ENCODE measurements at places on chromosomes 3 and 15.

- no peak for DNase-seq
Observed at GRCh38 chr15:27889258-27889657, 209.9 kb downstream of the OCA2 start.

DNA sequence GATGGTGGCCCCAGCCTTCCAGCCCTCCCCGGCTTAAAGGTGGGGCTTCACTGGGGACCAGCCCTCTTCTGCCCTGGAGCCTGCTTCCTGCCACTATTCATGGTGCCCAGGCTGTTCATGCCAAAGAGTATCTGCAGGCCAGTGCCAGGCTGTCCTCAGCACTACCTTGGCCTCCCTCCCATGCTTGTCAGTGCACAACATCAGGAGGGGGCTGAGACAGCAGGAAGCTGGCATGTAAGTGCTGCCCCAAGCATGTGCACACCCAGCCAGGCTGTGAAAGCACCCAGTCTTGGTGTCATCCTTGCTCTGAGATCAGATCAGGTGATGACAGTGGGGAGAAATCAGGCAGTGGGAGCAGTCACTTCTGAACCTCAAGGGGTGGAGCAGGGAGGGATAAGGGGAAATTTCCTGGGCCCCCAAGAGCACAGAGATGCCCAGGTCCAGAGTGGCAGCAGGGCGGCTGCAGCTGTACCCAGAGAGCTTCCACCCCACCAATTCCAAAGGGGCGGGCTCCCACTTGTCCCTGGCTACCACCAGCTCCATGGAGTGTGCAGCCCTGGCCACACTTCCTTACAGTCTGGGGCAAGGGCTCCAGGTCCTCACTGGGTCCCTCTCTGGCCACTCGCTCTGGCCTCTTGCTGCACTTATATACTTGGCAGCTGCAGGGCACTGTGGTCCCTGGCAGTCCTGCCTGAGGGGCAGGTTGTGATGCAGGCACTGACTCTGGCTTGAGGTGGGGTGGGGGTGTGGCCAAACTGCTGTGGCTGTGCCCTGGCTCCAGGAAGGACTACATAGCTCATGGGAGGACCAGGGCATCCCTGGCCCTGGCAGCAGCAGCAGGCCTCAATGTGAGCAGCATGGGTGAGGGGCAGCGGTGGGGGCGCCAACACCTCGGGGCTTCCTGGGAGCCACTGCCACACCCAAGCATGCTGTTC is 91.4 kb upstream of the TNFSF10 start:
- DNase-seq, result no peak

GRCh38 chr15:89088605-89089315 is 504 bp downstream of the ABHD2 start:
- DNase-seq, result no peak

- no peak for DNase-seq
Observed at GRCh38 chr3:49454458-49454857, 15.6 kb upstream of the DAG1 start.

GRCh38 chr3:85161544-85161943 is 202.8 kb downstream of the CADM2 start:
- DNase-seq, result no peak

GRCh38 chr3:49021813-49022687 is at the start of gene NDUFAF3:
NDUFAF3 (plus strand) TSS chr3:49022121; CDS start chr3:49022145, 24 bp downstream.
- peak; percentile 79 for DNase-seq

DNA sequence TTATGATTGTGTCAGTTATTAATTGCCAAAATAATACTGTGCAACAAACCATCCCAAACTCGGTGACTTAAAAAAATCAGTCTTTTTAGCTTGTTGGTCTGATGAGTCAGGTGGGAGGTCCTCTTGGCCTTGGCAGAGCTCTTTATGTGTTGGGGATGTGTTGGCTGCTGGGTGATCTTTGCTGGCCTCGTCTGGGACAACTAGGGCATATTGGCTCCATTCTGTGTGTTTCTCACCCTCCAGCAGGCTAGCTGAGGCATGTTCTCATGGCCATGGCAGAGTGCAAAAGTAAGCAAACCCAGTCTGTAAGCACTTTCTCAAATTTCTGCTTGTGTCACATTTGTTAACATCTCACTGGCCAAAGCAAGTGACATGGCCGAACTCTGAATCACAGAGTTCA is 251.6 kb downstream of the RPLP1 start:
- DNase-seq, result no peak

DNA sequence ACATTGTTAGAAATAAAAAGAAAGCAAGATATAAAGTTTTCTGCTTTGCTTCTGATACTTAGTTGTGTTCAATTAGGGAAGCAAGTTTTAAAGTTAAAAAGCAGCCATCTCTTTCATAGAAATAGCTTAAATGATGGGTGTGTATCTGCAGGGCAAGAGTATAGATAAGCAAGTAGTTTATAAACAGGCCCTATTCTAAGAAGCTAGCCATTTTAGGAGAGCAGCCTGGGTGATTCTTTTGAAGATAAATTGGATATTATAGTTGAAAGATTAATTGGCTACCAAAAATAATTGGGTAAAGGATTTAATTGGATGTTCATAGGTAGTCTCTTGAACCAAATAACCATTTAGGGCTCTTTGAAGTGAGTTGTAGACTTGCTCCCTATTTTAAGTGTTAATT is 5.6 kb downstream of the EIF3J start:
- no peak for DNase-seq

GRCh38 chr3:188358787-188359493 is 205.0 kb downstream of the LPP start:
- DNase-seq, result peak; percentile 7

DNA sequence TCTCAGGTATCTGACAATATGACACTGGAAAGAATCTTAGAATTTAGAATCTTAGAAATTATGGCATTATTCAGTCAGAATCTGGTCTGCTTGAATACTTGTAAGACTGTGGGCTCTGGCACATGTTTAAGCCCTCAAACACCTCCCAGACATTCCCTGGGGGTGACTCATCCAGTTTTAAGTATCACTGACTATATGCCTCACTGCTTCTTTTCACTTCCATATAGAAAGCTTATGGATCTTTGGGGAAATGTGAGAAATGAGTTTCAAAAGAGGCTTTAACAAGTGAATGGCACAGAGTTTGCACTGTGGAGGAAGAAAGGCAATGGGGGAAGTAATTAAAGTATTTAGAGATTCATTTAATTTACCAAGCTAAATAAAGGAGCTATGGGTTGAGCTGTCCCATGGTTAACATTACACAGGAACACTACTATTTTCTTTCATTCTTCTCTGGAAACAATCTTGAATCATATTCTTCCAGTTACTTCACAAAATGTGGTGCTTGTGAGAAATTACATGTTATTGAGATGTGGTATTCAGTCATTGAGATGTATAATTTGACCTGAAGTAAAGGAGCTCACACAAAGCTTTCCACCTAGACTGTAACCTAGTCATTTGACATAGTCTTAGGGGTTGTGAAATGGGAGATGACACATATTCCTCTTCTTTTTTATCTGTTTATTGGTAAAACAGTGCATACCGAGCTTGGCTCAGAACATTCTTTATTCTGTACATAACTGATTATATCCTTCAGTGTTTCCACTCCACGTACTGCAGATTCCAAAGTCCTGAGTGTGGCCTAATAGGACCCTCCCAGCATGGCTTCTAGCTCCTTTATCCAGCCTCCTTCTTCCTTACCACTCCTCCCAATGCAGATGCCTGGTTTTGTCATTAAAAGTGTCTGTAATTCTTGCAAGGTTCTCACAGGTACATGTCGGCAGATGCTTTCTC is 544.6 kb upstream of the NECTIN3 start:
- DNase-seq, result no peak

GRCh38 chr3:148513096-148513543 is 184.6 kb upstream of the AGTR1 start:
- no peak for DNase-seq

DNA sequence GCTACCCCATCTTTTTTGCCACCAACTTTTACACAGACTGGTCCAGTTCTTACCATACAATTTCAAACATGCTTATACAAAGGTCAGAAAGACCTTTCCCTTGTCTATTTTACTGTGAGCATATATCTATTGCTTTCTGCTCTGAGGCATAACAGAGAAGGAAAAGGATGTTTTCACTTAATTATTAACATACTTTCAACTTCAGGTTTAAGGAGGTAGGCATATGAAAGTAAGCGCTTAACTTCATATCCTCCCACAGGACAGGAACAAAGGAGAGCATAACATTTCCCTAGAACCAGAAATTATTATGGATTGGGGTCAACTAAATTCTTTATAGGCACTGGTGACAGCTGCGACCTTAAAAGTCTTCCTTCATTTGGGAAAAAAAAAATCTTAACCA is 1.1 kb downstream of the MYEF2 start:
- DNase-seq, result no peak

GRCh38 chr3:138186221-138186620 is 880 bp upstream of the ARMC8 start:
- DNase-seq, result no peak
